ENCODE measurements at places on chromosomes 4 and X.
A peak's percentile ranks its signal among the peaks of the same experiment; 100 is the strongest.

DNA sequence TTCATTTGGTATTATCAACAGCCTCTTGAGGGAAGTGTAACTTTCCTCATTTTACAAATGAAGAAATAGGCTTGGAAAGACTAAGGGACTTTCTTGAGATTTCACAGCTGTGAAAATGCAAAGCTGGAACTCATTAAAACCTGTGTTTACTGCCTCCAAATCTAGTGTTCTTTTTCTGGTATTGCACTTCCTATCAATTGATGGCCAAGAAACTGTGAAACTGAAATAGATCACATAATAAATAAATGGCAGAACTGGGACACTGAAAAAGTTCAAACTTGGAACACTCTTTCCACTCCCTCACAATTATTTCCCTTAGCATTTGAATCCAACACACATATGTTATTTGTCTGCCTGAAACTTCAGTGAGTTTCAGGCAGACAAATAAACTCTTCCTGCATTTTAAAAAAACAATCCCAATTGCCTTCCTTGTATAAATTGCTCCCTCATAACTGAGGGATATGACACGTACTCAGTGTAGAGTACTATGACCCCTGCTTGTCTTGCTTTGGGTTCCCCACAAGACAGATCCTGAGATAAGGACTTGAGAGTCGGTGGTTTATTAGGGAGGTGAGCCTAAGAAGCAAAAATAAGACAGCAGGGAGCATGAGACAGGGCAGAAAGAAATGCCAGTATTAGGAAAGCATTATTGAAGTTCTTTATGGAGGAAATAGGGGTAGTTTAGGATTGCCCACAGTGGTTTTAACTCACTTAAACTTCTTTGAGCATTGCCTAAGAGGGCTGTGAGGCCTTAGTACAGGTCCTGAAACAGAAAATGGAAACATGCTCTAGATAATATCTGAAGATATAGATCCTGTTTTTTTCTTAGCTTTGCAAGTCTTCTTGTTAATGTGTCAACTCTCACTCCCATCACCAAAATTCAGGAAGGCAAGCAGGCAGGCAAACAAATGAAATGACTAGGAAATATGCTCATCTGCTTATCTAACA is 33.9 kb downstream of the RTL3 start:
- H3K27me3 ChIP-seq, result no peaks in the 10 kb centered on the region
- H3K36me3 ChIP-seq, result no peaks in the 10 kb centered on the region
- H3K4me1 ChIP-seq, result peaks cover 11% of the 10 kb centered on the region
- no peak overlapping the region for H3K27ac ChIP-seq
- no peak for DNase-seq
- H3K4me3 ChIP-seq, result no peak overlapping the region

GRCh38 chr4:112946127-112946526 is 103.3 kb upstream of the ANK2 start:
- H3K27ac ChIP-seq, result no peak overlapping the region
- no peaks in the 10 kb centered on the region for H3K36me3 ChIP-seq
- no peak for DNase-seq
- peaks cover 5% of the 10 kb centered on the region for H3K27me3 ChIP-seq
- H3K4me3 ChIP-seq, result no peak overlapping the region

DNA sequence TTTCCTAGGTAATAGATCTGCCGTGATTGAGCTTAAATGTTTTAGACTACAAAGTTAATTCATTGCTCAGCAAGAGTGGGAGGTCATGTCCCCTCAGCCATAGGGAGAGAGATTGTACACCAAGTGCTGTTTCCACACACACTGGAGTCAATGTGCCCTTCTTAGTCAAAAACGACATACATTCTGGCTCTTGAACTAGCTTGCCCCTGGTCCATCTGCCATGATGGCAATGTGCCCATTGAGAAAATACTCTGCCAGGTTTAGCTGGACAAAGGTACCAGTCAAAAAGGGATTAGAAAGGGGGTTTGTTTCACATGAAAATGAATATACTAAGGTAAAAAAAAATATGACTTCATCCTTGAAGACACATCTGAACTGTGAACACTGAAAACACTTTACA is 377.1 kb upstream of the ADGRL3 start:
- H3K4me1 ChIP-seq, result no peaks in the 10 kb centered on the region
- no peaks in the 10 kb centered on the region for H3K36me3 ChIP-seq
- no peak overlapping the region for H3K4me3 ChIP-seq
- DNase-seq, result no peak

- peak overlapping the region; percentile 74 for H3K27ac ChIP-seq
- no peak for DNase-seq
- H3K4me1 ChIP-seq, result peaks cover 79% of the 10 kb centered on the region
- peak overlapping the region; percentile 59 for H3K4me3 ChIP-seq
- no peaks in the 10 kb centered on the region for H3K27me3 ChIP-seq
These were observed 16.2 kb upstream of the ART3 start for GRCh38 chr4:76058302-76058701.

DNA sequence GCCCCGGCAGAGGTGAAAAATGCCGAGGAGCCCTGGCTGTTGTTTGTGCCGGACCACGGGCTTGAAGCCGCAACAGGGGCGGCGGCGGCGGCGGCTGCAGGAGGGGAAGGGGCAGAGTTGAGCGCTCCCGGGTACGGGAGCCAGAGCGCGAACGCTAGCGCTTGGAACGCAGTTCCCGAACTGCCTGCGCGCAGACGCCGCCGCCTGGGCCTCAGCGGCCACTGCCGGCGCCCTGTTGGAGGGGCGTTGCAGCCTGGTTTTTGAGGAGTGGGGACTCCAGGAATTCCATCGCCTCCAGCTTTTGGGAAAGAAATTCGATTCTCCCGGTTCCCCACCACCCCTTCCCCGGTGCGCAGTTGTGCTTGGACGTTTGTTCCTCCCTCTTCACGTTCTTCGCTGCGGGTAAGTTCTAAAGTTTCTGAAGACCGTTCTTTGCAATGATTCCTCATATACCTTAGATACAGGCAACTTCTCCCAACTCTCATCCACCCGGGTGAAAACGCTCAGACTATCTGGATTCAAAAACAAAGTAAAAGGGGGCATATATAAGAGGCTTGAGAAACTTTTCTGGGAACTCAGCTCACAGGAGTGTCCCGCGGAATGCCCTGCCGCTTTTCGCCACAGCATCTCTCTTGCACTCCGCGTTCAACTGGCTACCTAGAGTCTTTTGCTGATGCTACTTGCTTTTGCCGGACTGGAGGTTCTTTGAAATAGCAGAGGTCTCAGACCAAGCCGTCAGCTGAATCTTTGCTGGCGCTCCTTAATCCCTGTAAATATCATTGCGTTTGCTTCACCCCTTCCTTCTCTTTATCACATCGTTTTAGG is 1.0 kb downstream of the FAT4 start:
- peak overlapping the region; percentile 84 for H3K4me3 ChIP-seq
- no peak for DNase-seq
- peaks cover 47% of the 10 kb centered on the region for H3K27me3 ChIP-seq
- no peaks in the 10 kb centered on the region for H3K36me3 ChIP-seq

- H3K4me1 ChIP-seq, result no peaks in the 10 kb centered on the region
- no peak overlapping the region for H3K4me3 ChIP-seq
- H3K27me3 ChIP-seq, result peaks cover 6% of the 10 kb centered on the region
- no peak for DNase-seq
- H3K27ac ChIP-seq, result no peak overlapping the region
These were observed 56.8 kb upstream of the DCLK2 start for GRCh38 chr4:150021483-150021882.

- H3K4me3 ChIP-seq, result no peak overlapping the region
- no peaks in the 10 kb centered on the region for H3K27me3 ChIP-seq
- peaks cover 24% of the 10 kb centered on the region for H3K4me1 ChIP-seq
These were observed 75.7 kb downstream of the ANXA3 start for GRCh38 chr4:78627046-78627965.

DNA sequence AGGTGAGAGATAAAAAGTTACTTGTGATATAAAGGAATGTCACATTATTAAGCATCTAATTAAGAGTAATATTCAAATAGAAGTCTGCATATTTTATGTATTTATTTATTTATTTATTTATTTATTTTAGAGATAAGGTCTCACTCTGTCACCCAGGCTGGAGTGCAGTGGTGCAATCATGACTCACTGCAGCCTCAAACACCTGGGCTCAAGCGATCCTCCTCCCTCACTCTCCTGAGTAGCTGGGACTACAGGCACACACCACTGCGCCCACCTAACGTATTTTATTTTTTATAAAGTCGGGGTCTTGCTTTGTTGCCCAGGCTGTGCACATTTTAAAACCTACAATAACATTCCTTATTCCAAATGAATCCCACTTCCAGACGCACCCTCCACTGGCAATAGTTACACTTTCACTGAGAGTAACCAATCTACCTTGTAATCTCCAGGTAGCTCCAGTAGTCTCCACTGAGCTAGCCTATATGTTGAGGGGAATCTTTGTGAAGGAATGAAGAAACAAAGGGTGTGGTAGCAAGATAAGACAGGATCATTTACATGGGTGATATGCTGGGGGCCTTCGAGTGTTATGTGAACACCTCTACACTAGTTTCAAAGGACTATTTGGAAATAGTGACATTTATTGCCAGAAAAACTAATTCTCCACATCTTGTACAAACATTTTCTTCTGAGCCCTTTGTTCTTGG is 11.9 kb downstream of the SH3D19 start:
- no peak overlapping the region for H3K27ac ChIP-seq
- H3K36me3 ChIP-seq, result no peaks in the 10 kb centered on the region

GRCh38 chr4:70712150-70712549 is 9.6 kb upstream of the RUFY3 start:
- no peak for DNase-seq
- H3K27me3 ChIP-seq, result no peaks in the 10 kb centered on the region
- no peak overlapping the region for H3K27ac ChIP-seq

DNA sequence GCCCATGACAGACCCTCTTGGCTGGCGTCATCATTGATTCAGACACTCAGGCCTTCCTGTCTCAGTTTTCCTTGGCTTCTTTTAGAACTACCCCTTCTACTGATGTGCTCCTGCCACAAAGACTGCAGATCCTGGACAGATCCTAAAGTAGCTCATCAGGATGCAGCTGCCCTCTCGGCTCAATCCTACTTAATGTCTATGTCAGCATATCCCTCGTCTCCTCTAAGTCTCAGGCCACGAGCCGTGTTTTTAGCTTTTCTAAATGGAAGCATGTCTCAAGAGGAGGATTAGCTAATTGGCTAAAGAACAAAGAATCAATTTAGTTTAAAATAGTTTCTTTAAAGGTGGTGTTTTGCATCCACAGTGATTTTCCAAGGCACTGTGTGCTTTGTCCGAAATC is 447.7 kb downstream of the STIM2 start:
- no peak overlapping the region for H3K4me3 ChIP-seq
- no peak overlapping the region for H3K27ac ChIP-seq
- H3K4me1 ChIP-seq, result no peaks in the 10 kb centered on the region
- no peaks in the 10 kb centered on the region for H3K27me3 ChIP-seq

DNA sequence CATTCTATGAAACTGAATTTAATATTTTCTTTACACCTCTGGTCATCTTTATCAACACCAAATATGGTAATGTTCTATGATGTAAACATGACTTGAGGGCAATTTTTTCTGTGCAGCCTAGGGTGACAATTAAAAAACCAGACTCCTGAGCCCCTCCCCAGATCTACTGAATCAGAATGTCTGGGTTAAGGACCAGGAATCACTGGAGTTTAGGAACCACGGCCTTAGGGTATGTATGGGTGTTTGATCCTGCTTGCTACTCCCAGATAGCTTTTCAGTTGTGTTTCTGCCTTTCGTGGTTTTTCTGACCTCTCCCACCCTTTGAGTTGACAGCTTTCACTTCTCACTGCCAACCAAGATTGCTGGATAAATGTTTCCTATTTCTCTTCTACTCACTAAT is 332.2 kb downstream of the DHX15 start:
- H3K27me3 ChIP-seq, result peaks cover 2% of the 10 kb centered on the region
- no peak for DNase-seq
- H3K4me3 ChIP-seq, result no peak overlapping the region
- no peaks in the 10 kb centered on the region for H3K4me1 ChIP-seq
- H3K36me3 ChIP-seq, result no peaks in the 10 kb centered on the region

- peaks cover 39% of the 10 kb centered on the region for H3K36me3 ChIP-seq
- peak overlapping the region; percentile 91 for H3K27ac ChIP-seq
- peak overlapping the region; percentile 87 for H3K4me3 ChIP-seq
- DNase-seq, result peak; percentile 65
These were observed 1.5 kb downstream of the SASH3 start for GRCh38 chrX:129781134-129781672.

GRCh38 chrX:9403374-9403773 is 61.5 kb upstream of the TBL1X start:
- no peaks in the 10 kb centered on the region for H3K36me3 ChIP-seq
- H3K4me1 ChIP-seq, result no peaks in the 10 kb centered on the region
- DNase-seq, result no peak
- H3K27me3 ChIP-seq, result no peaks in the 10 kb centered on the region

DNA sequence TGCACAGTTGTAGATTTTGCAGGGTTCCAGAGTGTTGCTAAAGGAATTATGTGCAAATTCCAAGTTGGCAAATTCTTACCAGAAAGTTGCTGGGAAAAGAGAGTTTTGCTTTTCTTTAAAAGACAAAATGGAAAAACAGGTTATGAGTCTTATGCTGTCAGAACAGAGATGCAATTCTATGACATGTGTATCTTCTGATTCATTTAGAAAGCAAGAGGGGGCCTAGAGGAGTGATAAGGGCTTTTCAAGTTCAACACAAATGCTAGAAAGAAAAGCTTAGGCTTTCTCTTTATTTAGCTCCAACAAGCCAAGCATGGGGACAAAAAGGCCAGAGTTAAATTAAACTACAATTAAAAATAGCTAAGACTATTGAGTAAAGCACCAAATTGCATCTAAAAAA is 72.4 kb upstream of the GATB start:
- H3K36me3 ChIP-seq, result peaks cover 2% of the 10 kb centered on the region
- no peaks in the 10 kb centered on the region for H3K4me1 ChIP-seq
- DNase-seq, result no peak
- no peak overlapping the region for H3K27ac ChIP-seq
- H3K4me3 ChIP-seq, result no peak overlapping the region
- peaks cover under 1% of the 10 kb centered on the region for H3K27me3 ChIP-seq

- DNase-seq, result no peak
- H3K27me3 ChIP-seq, result no peaks in the 10 kb centered on the region
- H3K4me1 ChIP-seq, result no peaks in the 10 kb centered on the region
- H3K4me3 ChIP-seq, result no peak overlapping the region
- H3K36me3 ChIP-seq, result no peaks in the 10 kb centered on the region
- H3K27ac ChIP-seq, result no peak overlapping the region
These were observed 19.6 kb downstream of the ATP2B3 start for GRCh38 chrX:153537080-153537479.

DNA sequence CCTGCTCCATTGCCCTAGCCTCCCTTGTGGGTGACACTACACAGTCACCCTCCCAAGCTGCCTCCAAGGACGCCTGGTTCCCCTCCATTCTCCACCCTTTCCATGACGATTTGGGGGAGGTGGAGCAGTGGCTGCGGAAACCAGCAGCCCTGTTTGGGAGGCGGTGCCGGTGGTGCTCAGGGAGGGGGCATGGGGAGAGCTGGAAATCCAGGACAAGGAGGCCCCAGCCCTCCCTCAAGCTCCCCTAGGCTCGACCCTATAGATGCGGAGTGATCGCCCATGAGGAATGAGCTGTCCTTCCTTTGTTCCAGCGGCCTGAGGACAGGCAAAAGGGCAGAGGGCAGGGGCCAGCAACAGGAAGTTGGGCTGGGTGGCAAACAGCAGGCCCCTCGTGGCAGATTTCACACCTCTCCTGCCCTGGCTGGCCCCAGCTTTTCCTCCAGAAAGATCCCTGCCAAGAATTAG is 3.6 kb upstream of the RENBP start:
- no peaks in the 10 kb centered on the region for H3K27me3 ChIP-seq
- H3K4me3 ChIP-seq, result no peak overlapping the region
- peaks cover 9% of the 10 kb centered on the region for H3K4me1 ChIP-seq
- peaks cover 11% of the 10 kb centered on the region for H3K36me3 ChIP-seq
- peak overlapping the region; percentile 68 for H3K27ac ChIP-seq
- DNase-seq, result no peak

Data from activated T-helper 1 cell treated with anti-CD3 and anti-CD28 coated beads, Interleukin-12 subunit alpha, Interleukin-12 subunit beta, Interleukin-2, Interleukin-4 antibody, amounts not matched to agents 30 ng/mL and 10 ng/mL and 1 ng/mL, durations not matched to agents 14 hours and 24 hours and 36 hours (primary cell).